ENCODE measurements at places on chromosomes 6 and 20. TPM values are rescaled to one million over a fixed set of nuclear protein-coding genes. Genes with fewer than 3 reads are reported as not detected.
A peak's percentile ranks its signal among the peaks of the same experiment; 100 is the strongest.

Gene ZNF165
- 8.3 TPM for total RNA-seq

GRCh38 chr6:5899216-5900045 is 107.3 kb downstream of the NRN1 start:
- no peak for DNase-seq

- no peak for DNase-seq
Measured at GRCh38 chr6:63790334-63790733, 154.7 kb downstream of the PHF3 start.

GRCh38 chr6:125944434-125944816 is 12.1 kb upstream of the HINT3 start:
- peak; percentile 82 for DNase-seq

- no peak for DNase-seq
Measured at GRCh38 chr20:4325548-4326187, 310.3 kb upstream of the RNF24 start.

Measured in Peyer's patch (tissue), 4 donors.